ENCODE measurements at places on chromosomes 3 and 15. TPM values are rescaled to one million over a fixed set of nuclear protein-coding genes. Genes with fewer than 3 reads are reported as not detected.

GRCh38 chr3:45817831-45818522, 21.6 kb upstream of the SLC6A20 start:
- DNase-seq, result no peak

DNA sequence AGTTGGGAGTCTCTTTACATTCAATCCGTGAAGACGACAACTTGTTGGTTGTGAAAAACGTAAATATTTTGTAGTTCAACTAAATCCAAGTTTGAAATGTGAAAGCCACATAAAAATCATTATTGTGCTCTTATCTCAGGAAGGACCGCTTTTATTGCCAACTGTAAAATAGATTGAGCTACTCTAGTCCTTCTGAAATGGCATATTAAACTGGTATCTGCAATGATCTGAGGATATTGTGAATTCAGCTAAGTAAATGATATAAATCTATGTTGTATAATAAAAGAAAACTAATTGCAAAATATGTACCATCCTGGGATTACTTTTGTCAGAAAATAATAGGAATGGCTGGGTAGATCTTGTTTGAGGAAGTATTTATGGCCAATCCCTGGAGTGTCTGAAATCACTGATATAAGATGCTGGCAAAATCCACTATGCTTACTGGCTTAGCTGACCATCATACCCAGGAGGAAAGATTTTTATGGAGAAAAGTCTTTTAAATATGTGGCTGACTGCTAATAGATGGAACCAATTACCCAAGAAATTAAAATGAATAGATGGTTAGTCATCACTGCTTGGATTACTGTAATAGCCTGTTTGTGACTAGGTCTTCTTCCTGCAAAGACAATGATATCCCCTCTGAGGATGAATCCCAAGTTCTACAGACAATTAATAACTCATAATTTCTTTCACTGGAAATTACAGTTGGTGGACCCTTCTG, 191.8 kb downstream of the SEMA6D start:
- no peak for DNase-seq

- DNase-seq, result no peak
Measured at GRCh38 chr3:190227064-190227463, 95.2 kb downstream of the CLDN1 start.

- no peak for DNase-seq
Measured at GRCh38 chr15:67834581-67835296, 5.1 kb downstream of the RNU6-1 start.

DNA sequence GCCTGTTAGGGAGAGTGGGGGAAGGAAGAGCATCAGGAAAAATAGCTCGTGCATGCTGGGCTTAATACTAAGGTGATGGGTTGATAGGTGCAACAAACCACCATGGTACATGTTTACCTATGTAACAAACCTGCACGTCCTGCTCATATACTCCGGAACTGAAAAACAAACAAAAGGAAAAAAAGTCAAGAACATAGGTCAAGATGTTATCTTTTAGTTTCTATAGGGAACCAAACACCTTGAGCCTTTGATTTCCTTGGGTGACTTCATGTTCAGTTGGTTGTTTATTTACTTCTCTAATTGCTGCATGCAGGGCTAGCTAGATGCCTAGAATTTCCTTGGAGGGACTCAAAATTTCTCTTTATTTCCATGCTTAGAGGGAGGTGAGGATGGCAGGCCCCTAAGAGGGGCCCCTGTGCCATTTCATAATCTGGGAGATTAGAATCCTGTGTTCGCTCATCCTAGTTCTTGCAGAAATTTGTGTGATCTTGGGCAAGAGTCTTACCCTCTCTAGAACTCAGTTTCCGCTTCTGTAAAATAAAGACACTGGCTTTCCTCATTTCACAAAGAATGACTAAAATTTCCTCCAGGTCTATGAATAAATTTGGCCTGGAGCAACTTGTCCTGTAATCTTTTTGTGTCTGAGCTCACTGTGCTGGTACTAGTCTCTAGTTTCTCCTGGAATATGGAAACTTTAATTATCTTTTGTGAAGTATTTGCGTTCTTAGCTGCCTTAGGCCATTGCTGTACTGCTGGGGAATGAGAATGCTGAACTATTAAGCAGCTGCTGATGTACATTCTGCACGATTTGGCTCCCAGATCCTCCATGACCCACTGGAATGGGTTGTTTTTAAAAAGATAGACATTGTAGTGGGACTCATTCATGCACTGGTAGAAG, 457.5 kb downstream of the EDEM1 start:
- DNase-seq, result no peak

- DNase-seq, result no peak
Measured at GRCh38 chr3:37183976-37184375, 9.6 kb upstream of the LRRFIP2 start.

DNA sequence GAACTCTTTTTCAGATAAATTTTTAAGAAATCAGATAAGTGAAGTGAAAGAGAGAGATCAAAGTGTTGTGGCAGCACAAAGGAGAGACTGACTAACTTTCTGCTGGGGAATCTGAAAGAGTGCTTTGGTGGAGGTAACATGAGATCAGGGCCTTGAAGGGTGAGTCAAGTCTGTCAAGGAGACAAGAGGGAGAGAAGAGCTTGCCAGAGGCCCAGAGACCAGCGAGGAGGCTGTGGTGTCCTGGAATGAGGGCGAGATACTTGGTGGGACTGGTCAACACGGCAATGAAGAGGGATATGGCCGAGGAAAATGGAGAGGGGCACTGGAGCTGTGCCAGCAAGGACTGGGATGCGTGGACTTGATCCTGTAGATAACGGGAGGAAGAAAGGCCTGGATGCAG, 4.6 kb downstream of the TADA3 start:
- no peak for DNase-seq

SLC4A7 gene
- 16.4 TPM for polyA plus RNA-seq

ABHD5 gene
- 4.1 TPM for polyA plus RNA-seq

LHFPL4 gene
- polyA plus RNA-seq, result 0.03 TPM

HRG gene
- polyA plus RNA-seq, result 0.09 TPM

COL6A5 gene
- not detected for polyA plus RNA-seq

Data from HepG2 (cell line).